Activated naive CD4-positive, alpha-beta T cell treated with anti-CD3 and anti-CD28 coated beads, Interleukin-2, amount 50 U/mL, for 16 hours (primary cell): ENCODE measurements at places on chromosomes 11 and 22.

DNA sequence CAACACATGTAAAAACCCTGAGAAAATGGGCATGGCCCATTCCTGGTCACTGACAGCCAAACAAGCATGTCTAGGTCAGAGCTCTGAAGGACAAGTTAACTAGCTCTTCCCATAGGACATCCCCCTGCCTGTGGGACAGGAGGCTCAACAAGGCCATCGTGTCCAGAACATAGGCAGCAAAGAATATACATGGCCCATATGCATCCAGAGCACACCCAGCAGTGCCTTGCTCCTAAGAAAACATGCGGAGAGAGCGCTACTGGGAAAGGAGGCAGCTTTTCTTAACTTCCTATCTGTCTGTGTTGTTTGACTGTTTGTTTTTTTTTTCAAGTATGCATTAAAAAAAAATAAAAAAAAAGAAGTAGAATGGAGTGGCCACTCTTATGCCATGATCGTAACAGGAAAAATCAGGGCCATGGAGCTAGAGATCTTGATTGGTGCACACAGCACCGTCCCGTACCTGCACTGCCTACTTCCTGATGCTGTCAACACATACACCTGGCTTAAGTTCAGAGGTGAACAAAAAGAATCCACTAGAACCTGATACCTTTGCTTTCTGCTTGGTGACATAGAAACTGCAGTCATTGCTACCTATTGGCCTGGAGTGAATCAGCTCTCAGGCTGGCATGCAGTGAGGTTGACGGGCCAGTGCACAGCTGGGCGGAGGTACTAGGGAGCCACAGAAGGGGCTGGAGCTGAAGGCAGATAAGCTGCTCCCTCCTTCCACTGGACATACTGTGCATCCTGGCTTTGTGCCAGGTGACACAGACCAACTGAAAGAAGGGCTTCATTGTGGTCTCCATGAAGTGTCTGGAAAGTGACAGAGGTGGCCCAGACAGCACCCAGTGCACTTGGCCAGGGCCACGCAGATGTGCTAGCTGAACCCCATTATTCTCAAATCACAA, 11.9 kb downstream of the UFD1 start:
- DNase-seq: no peak

DNA sequence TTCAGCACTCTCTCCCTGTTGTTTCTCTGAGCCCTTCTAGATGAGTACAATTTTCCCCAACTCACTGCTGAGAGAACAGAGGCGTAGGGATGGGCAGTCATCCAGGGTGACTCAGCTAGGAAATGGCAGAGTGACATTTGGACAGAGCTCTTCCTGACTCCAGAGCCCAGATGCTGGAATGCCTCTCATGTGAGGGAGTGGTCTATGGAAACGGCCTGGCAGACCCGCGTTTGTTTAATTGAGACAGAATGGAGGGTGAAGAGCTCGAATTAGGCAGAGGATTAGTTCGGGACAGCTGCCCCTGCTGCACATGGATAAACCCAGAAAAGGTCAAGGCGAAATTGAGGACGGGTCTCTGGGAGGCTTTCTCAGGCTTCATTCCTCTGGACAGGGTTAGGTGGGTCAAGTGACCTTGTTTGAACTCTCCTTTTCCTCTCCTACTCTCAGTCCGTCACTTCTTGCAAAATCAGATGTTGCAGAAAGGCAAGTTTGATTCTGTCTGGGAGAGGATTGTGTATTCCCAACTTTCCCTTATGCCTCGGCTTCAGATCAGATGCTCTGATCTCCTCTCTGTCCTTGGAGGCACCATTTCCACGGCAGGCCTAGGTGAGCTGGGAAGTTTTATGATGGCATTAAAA, 7.6 kb upstream of the LMO2 start:
- no peak for DNase-seq

GRCh38 chr11:125949271-125950177, 3.7 kb downstream of the VSIG10L2 start:
- DNase-seq: no peak

GRCh38 chr22:23212061-23213021, 32.0 kb downstream of the BCR start:
- DNase-seq: no peak

DNA sequence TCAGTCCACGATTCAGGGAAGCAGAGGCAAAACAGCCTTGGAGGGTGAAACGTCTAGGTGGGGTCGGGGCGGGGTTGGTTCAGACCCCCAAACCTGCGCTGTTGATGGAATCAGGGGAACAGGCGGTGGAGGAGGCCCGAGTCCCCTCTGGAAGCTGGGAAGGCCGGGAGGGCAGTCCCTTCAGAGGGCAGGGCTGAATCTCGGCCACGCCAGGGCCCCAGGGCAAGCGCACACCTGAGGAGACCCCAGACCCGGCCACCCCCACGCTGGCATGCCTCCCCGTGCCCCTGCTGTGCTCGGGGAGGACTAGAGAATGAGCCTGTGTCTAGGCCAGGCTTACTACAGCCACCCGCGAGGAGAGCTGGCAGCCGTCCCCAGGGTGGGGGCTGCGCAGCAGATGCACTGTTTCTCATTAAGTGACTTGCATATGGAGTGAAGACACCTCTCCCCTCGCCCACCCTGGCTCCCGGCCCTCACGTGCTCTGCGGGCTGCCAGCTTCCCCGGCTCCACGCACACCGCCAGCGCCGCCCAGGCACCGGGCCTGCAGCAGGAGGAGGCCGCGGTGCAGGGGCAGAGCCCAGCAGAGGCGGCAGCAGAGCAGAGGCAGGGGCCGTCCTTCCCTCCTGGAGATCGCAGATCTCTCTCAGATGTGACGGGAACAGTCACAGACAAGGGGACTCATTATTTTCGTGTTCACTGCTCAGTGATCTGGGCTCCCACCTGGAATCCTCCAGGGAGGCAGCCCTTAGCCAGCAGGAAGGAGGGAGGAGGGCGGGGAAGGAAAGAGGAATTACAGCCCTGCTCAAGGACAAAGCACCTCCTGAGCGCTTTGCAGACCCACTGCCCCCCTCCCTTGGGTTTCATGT, 47.1 kb upstream of the OPCML start:
- no peak for DNase-seq

GRCh38 chr11:44467413-44467812, 98.0 kb upstream of the CD82 start:
- no peak for DNase-seq

DNA sequence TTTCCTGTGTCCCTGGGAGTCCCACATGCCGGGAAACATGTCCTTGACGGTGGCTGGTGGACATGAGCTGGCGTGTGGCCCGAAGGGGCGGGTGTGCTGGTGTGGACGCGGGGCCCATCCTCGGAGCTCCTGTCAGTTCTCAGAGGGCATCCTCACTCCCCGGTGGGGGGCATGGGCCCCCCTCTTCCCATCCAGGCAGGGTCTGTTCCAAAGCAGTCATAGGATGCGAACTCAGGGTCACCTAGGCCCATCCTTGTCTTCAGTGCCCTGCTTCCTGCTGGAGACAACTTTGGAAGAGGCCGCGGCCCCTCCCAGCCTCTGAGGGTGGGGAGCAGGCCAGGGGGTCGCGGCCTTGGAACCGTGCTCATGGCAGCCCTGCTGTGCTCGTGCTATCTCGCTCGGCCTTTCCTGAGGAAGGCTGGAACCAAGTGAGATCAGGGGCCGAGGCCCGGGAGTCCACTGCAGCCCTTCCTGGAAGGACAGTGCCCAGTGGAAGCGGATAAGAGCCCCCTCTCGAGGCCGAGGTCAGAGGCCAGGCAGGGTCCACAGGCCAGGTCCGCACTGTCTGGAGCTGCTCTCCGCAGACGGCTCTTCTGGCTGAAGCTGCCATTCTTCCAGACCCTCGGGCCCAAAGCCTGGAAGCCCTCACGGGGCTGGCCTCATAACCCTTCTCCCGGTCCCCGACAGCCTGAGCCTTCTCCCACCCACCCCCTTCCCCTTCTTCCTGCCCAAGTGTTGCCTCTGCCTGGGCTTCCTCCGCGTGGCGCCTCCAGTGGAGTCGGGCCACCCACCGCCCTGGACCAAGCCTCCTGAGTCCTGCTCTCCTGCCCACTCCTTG, 8.7 kb downstream of the GRK2 start:
- peak; percentile 12 for DNase-seq
